ENCODE measurements at places on chromosomes 3 and 15.

DNA sequence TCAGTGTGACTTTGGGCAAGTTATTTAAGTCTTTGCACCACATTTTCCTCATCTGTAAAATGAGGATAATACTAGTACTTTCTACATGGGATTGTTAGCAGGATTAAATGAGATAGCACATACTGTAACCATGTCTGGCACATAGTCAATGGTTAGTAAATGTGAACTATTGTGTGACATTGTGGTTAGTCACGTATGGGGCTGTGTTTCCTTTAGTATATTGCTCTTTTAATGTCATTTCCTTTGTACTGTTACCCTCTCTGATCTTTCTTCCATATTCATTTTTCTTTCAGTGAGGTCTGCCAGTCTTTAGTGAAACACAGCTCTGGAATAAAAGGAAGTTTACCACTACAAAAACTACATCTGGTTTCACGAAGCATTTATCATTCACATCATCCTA is 21.4 kb downstream of the OPA1 start:
- no peaks in the 10 kb centered on the region for H3K4me1 ChIP-seq
- peaks cover 3% of the 10 kb centered on the region for H3K36me3 ChIP-seq
- no peaks in the 10 kb centered on the region for H3K27me3 ChIP-seq
- H3K4me3 ChIP-seq, result no peak overlapping the region
- no peak for DNase-seq
- no peak overlapping the region for H3K27ac ChIP-seq

DNA sequence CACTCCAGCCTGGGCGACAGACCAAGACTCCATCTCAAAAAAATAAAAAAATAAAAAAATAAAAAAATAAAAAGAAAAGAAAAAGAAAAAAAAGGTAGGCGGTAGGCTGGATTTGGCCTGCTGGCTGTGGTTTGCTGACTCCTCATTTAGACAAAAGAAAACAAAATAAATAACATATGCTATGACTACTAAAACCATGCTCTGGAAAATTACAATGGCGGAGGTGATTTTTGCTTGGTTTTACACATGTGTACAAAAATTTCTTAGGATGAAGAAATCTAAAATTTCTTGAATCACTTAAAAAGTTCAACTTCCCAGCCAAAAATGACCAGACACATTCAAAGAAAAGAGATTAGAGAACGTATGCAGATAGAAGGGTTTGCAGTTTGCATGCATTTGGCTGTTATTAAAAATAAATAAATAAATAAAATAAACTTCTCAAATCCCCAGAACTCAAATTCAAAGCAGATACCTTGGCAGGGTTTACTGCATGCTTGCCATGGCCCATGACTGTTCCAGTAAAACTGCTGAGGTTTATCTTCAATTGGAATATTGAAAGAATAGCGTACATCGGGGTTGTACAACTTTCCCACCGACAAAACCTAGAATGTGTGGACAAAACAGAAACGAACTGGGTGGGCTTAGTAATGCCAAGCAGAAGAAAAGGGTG is 65.9 kb downstream of the ADAMTS9 start:
- peaks cover 15% of the 10 kb centered on the region for H3K36me3 ChIP-seq
- H3K4me1 ChIP-seq, result no peaks in the 10 kb centered on the region
- H3K27me3 ChIP-seq, result no peaks in the 10 kb centered on the region
- no peak overlapping the region for H3K27ac ChIP-seq

- H3K27me3 ChIP-seq, result no peaks in the 10 kb centered on the region
- DNase-seq, result no peak
- H3K4me1 ChIP-seq, result peaks cover 3% of the 10 kb centered on the region
- H3K36me3 ChIP-seq, result peaks cover 2% of the 10 kb centered on the region
- no peak overlapping the region for H3K27ac ChIP-seq
- no peak overlapping the region for H3K4me3 ChIP-seq
These were observed 3.9 kb downstream of the RIOX2 start for GRCh38 chr3:97968376-97968775.

DNA sequence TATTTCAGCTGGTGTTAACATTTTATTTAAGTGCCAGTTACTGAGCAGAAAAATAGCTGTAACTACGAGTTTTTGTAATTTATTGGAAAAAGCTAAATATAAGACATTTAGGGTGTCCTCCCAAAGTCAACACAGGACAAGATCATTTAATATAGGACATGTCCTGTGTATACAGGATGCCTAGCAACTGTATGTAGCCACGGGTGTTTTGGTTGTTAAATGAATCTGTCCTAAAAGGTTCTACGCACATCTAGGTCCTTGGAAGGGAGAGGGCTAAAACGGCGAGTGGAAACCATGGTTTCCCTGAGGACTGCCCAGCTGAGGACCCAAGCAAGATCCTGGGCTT is 565 bp upstream of the ZNF621 start:
- H3K27ac ChIP-seq, result peak overlapping the region; percentile 66
- no peak for DNase-seq
- H3K4me1 ChIP-seq, result peaks cover 8% of the 10 kb centered on the region

DNA sequence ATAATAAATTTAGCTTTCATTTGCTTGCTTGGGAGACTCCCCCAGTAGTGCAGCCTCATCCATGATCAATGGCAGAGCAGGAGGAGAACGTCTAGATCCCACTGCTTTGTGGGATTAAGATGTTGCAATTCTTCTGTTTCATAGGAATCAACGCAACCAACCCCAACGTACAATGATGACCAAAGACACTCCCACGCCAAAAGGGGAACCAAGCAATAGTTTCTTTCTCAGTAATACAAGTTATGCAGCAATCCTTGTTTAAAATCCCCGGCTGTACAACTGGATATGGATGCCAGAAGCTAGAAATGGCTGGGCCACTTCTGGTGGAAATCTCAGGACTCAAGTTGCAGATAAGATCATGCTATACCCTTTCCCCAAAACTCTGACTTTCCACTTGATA is 411.2 kb downstream of the VPS13C start:
- DNase-seq, result no peak
- H3K27me3 ChIP-seq, result peaks cover 3% of the 10 kb centered on the region
- H3K4me1 ChIP-seq, result no peaks in the 10 kb centered on the region
- no peak overlapping the region for H3K4me3 ChIP-seq

- H3K27ac ChIP-seq, result no peak overlapping the region
- H3K4me3 ChIP-seq, result no peak overlapping the region
- DNase-seq, result no peak
- no peaks in the 10 kb centered on the region for H3K27me3 ChIP-seq
- no peaks in the 10 kb centered on the region for H3K36me3 ChIP-seq
These were observed 248.9 kb upstream of the WNT5A start for GRCh38 chr3:55735976-55736375.

GRCh38 chr15:94844538-94845389 is 613.4 kb downstream of the MCTP2 start:
- no peaks in the 10 kb centered on the region for H3K4me1 ChIP-seq
- H3K27me3 ChIP-seq, result no peaks in the 10 kb centered on the region
- no peaks in the 10 kb centered on the region for H3K36me3 ChIP-seq
- no peak overlapping the region for H3K27ac ChIP-seq
- H3K4me3 ChIP-seq, result no peak overlapping the region
- peak; percentile 33 for DNase-seq

DNA sequence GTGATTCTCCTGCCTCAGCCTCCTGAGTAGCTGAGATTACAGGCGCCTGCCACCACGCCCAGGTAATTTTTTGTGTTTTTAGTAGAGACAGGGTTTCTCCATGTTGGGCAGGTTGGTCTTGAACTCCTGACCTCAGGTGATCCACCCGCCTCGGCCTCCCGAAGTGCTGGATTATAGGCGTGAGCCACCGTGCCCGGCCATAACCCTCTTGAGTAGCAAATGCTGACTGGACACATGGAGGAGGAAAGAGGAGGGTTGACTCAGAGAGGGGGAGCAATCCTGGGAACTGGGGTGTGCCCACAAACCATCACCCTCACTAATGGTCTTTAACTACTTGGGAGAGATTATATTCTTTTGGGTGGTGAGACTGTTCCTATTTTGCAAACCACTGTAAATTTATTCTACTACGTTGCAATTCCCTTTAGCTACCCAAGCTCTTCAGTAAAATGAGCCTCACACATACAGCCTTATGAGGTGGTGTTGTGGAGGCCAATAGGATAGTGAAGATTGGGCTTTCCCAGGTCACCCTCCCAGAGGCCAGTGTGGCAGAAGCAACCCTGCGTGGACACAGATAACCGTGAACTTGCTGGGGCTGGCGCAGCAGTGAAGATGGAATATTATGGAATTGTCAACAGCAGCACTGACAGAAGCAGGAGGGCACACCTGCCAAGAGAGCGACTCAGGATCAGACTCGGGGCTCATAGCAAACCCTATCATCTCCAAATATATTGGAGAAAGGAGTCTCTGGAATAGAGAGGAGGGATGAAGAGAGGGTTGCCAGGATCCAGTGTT is 37.4 kb downstream of the TLNRD1 start:
- no peak for DNase-seq
- H3K27me3 ChIP-seq, result peaks cover 16% of the 10 kb centered on the region
- H3K36me3 ChIP-seq, result no peaks in the 10 kb centered on the region

DNA sequence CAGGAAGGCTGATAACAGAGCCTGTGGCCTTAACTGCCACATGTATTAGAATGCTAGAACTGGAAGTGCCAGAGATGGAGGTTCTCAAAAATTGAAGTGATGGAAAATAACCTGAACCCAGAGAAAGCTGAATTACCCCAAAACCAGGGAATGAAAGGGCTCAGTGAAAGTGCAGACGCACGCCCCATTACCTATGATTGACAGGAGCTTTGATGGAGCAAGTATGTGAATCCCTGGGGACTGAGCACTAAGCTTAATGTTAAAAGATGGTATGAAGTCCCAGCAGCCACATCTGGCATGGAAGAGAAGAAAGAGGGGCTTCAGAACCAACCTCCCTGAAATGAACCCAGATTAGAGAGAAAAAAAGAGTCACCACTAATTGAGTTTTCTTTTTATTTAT is 118.4 kb upstream of the FHIT start:
- no peaks in the 10 kb centered on the region for H3K27me3 ChIP-seq
- H3K36me3 ChIP-seq, result no peaks in the 10 kb centered on the region
- no peak for DNase-seq
- H3K4me1 ChIP-seq, result no peaks in the 10 kb centered on the region
- no peak overlapping the region for H3K27ac ChIP-seq
- H3K4me3 ChIP-seq, result no peak overlapping the region

DNA sequence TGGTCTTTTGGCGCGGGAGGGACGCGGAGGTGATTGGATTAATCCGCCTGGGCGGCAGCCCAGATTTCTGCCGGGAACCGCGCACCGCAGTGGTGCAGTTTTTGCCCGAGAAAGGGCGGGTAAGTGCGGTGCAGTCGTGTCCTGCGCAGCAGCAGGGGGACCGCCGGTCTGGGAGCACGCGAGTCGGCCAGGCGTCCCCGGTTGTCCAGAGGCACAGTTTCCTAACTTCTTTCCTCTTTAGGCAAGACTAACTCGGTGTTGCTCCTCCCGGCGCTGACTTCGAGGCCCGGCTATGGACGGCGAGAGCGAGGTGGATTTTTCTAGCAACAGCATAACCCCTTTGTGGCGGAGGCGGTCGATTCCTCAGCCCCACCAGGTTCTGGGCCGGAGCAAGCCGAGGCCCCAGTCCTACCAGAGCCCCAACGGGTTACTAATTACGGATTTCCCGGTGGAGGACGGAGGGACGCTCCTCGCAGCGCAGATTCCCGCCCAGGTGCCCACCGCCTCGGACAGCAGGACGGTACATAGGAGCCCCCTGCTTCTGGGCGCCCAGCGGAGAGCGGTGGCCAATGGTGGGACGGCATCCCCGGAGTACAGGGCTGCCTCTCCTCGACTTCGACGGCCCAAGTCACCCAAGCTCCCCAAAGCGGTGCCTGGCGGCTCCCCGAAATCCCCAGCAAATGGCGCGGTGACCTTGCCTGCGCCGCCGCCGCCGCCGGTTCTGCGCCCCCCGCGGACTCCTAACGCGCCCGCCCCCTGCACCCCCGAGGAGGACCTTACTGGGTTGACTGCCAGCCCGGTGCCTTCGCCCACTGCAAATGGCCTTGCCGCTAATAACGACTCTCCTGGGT is 736 bp downstream of the ARHGEF26 start:
- H3K36me3 ChIP-seq, result peaks cover 25% of the 10 kb centered on the region
- no peak overlapping the region for H3K27ac ChIP-seq
- peaks cover 4% of the 10 kb centered on the region for H3K4me1 ChIP-seq
- peaks cover 13% of the 10 kb centered on the region for H3K27me3 ChIP-seq
- peak; percentile 21 for DNase-seq

GRCh38 chr3:56939834-56940233 is 120.6 kb upstream of the SPATA12 start:
- no peak overlapping the region for H3K27ac ChIP-seq
- H3K4me3 ChIP-seq, result no peak overlapping the region
- no peaks in the 10 kb centered on the region for H3K27me3 ChIP-seq
- no peak for DNase-seq
- H3K4me1 ChIP-seq, result peaks cover 4% of the 10 kb centered on the region

- H3K27ac ChIP-seq, result no peak overlapping the region
- no peaks in the 10 kb centered on the region for H3K36me3 ChIP-seq
- no peak overlapping the region for H3K4me3 ChIP-seq
- no peaks in the 10 kb centered on the region for H3K27me3 ChIP-seq
- no peak for DNase-seq
These were observed 1226.4 kb downstream of the NSUN3 start for GRCh38 chr3:95289295-95289694.

- no peaks in the 10 kb centered on the region for H3K27me3 ChIP-seq
- no peak overlapping the region for H3K4me3 ChIP-seq
- H3K27ac ChIP-seq, result no peak overlapping the region
- no peaks in the 10 kb centered on the region for H3K4me1 ChIP-seq
- H3K36me3 ChIP-seq, result no peaks in the 10 kb centered on the region
These were observed 63.8 kb upstream of the SNRPA1 start for GRCh38 chr15:101358895-101359294.

GRCh38 chr3:189084620-189085019 is 87.2 kb upstream of the TPRG1 start:
- H3K27ac ChIP-seq, result no peak overlapping the region
- no peaks in the 10 kb centered on the region for H3K4me1 ChIP-seq
- no peak for DNase-seq
- H3K36me3 ChIP-seq, result no peaks in the 10 kb centered on the region
- no peaks in the 10 kb centered on the region for H3K27me3 ChIP-seq

GRCh38 chr15:100174904-100175275 is 166.9 kb downstream of the ADAMTS17 start:
- DNase-seq, result no peak
- H3K27me3 ChIP-seq, result no peaks in the 10 kb centered on the region
- H3K4me1 ChIP-seq, result peaks cover 3% of the 10 kb centered on the region
- no peaks in the 10 kb centered on the region for H3K36me3 ChIP-seq
- H3K4me3 ChIP-seq, result no peak overlapping the region

DNA sequence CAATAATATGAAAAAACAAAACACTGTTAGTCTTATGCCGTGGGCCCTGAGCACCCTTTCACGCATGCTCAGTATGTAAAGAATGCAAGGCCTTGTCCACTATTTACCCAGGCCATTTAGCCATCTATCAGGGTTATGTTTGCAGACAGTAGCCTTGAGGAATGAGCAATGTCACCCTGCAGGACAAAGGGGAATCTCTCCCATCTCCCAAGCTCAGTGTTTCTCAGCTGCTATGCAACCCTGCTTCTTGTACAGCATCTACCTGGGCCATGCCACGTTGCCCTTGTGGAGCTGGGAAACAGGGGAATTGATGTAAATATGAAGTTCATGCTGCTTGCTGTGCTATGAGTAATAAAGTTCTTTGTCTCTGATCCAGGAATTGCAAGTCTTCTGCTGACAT is 51.5 kb upstream of the SLCO2A1 start:
- H3K36me3 ChIP-seq, result no peaks in the 10 kb centered on the region
- no peak overlapping the region for H3K27ac ChIP-seq
- peaks cover 7% of the 10 kb centered on the region for H3K27me3 ChIP-seq
- H3K4me1 ChIP-seq, result peaks cover 8% of the 10 kb centered on the region

- H3K27ac ChIP-seq, result no peak overlapping the region
- H3K36me3 ChIP-seq, result no peaks in the 10 kb centered on the region
- no peaks in the 10 kb centered on the region for H3K27me3 ChIP-seq
- H3K4me1 ChIP-seq, result peaks cover 5% of the 10 kb centered on the region
These were observed 46.9 kb downstream of the COMMD2 start for GRCh38 chr3:149705416-149705815.

GRCh38 chr3:37935290-37935668 is 55.3 kb upstream of the VILL start:
- H3K4me1 ChIP-seq, result peaks cover 13% of the 10 kb centered on the region
- no peak overlapping the region for H3K27ac ChIP-seq
- no peak overlapping the region for H3K4me3 ChIP-seq
- no peak for DNase-seq
- H3K36me3 ChIP-seq, result no peaks in the 10 kb centered on the region
